CD4-positive, alpha-beta T cell treated with Interleukin-6 for 4 hours (primary cell): ENCODE measurements at places on chromosomes 3 and 15.

- DNase-seq, result no peak
These were observed 222.8 kb upstream of the ST8SIA2 start for GRCh38 chr15:92170897-92171296.

- DNase-seq, result no peak
These were observed 684.6 kb upstream of the CCDC54 start for GRCh38 chr3:106692624-106693023.

DNA sequence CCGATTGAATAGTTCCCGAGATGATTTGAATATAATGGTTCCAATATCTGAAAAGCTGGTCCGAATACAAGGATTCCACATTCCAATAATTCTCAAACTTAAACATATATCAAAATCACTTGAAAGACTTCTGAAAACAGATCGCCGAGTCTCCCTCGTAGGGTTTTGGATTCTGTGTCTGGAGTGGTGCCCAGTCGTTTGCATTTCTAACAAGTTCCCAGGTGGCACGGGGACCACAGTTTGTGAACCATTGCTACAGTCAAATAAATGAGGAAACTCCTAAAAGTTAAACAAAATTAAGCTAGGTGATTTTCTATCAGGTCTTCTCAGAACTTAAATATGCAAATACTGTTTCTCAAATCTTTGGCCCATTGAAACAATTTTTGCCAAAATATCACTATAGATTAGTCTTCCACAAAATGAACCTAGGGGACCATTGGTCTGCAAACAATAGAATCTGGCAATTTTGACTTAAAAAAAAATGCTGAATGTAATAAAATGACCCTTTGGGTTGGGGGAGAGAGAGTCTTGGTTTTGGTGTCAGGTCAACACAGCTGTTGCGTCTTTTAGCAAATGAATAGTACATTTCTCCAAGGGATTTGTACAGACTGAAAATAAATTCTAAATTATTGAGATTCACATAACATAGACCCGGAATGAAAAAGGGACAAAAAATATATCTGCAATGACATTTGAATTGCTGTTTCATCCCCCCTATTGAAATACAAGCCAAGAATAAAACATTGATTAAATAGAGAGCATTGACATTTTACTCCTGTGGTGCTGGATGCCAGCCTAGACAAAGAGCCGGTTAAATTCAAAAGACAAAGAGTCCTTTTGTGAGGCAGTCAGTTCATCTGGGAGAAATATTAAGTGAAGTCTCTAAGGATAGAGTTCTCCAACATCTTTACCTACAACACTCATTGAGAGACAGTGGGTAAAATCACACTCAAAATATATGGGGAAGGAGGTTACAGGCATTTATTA, 175.7 kb upstream of the ADAMTS9 start:
- no peak for DNase-seq

DNA sequence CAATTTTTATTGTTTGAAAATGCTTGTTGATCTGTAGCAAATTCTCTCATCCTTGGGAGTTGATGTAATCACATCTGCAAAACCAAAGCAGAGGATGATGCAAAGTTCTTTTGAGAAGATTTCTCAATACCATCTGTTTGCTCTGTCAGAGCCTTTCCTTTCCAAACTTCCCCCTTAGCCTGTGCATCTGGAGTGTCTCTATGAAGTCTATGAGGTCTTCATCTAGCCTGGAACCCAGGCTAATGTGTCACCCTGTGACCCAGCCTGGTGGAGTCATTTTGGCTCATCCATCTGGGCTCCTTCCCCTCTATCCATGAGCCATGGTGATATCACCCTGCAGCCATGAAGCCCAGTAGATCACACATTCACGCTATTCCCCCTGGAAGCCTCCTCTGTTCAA, 123.2 kb upstream of the SLC7A14 start:
- no peak for DNase-seq

- no peak for DNase-seq
These were observed 31.0 kb upstream of the PTPRG start for GRCh38 chr3:61530355-61530754.

DNA sequence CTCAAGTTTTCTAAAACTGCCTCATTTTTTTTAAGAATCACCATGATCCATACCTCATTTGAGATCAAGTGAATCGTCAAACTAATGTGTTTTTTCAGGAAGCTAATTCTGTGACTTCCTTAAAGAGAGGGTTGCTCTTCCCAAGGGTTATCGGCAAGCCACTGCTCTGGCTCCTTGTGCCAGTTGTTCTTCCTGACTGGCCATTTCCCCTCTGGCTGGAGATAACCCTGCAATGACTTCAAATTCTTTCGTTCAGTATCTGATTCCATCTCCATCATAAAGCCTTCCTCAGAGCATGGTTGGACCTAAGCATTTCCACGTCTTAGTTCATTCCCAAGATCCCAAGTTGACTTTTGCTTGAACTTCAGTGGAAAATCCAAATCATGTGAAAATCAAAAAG, 167.1 kb downstream of the MECOM start:
- DNase-seq, result no peak

DNA sequence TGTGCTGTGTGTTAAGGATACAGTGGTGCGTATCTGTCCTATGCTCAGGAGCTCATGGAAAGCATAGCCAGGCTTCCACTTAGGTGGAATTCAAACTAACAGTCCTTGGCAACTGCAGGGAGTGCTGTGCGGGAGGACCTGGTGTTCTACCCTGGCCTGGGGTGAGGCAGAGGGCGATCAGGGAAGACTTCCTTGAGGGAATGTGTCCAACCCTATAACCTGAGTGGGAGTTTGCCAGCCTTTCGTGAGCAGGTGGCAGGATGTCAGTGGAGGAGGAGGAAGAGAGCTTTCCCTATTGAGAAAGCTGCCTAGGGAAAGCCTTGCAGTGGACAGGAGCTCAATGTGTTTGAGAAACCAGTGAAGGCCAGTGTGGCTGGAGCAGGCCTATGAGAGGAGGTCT, 271.1 kb upstream of the C2CD4B start:
- no peak for DNase-seq

DNA sequence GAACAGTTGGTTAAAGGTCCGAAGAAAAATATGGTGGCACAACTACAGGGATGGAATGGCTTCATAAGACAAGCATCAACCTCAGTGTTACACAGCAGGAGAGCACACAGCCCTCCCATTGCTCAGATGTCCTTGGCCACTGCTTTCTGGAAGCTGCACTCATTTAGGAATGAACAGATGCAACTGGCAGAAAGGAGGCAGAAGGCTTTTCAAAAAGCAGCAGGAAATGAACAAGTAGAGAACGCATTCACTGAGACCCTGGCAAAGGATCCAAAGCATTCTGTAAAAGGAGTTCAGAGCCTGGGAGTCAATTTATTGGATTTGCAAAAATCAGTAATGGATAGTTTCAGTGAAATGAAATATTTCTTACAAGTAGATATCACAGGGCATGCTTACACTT, 101.1 kb downstream of the PDZRN3 start:
- no peak for DNase-seq

GRCh38 chr3:130850044-130850797, 43.7 kb upstream of the ATP2C1 start:
- DNase-seq, result peak; percentile 12

DNA sequence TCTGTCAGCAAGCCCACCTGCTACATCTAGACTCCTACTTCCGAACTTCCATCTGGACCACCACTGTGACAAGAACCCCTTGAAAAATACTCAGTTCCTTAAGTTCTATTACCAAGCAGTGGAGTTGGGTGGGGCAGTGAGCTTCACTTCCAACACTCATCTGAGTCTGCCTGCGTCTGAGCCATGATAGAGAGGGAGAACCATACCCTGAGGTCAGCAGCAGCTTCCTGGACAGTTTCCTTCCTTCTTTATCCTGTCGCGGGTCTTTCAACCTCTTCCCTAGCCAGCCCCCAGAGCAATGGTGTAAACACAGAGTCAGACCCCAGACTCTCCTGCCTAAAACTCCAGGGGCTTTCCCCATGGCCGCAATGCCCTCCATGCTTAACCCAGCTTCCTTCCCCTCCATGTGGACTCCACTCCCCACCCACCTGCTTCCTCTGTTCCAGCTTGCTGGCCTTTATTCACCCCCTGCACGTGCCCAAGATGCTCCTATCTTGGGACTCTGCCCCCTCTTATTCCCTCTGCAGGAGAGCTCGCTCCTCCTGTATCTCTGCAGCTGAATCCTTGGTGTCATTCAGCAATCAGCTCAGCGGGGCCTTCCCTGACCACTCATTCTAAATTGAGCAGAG, 211.2 kb downstream of the SHQ1 start:
- no peak for DNase-seq

DNA sequence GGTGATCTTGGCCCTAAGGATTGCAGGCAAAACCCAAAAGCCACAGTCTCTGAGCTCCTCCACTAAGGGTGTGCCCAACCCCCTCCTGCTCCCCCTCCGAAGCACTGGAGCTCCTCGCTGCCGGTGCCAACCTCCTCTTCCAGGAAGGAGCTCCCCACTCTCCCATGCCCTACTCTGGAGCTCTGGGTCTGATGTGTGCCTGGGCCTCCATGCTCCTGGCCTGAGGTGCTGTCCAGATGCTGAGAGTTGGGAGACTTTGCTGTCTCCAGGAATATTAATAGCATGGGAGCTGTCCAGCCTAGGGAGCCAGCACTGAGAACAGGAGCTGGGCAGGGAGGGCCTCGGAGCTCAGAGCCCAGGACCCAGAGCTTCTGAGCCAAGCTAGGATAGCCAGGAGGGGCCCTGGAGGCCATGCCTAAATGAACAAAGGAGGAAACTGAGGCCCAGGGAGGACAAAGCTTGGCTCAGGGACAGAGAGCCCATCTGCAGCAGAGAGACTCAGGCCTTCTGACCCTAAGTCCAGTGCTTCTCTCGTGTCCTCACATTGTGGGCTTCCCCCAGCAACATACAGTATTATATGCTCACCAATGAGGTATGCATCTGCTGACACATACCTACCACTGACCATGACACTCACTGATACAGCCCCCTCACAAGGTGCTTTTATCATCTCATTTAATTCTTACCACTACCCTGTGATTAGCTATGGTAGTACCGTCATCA, 36.9 kb upstream of the HERC1 start:
- no peak for DNase-seq

DNA sequence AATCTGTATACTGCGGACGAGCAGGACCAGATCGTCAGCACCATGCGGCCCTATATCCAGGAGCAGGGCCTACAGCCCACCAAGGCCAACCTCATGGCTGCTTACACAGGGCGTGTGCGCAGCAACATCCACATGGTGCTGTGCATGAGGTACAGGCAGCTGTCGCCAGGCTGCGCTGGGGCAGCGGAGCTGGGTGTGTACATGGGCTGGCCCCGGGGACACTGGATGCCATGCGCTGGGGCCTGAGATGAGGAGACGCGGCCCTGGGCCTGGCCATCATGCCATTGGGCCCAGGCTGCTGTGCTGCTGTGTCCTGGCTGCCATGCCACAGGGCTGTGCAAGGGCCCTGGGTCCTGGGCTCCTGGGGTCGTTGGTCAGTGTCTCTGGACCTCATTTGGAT, 61.5 kb downstream of the SEMA3G start:
- no peak for DNase-seq

DNA sequence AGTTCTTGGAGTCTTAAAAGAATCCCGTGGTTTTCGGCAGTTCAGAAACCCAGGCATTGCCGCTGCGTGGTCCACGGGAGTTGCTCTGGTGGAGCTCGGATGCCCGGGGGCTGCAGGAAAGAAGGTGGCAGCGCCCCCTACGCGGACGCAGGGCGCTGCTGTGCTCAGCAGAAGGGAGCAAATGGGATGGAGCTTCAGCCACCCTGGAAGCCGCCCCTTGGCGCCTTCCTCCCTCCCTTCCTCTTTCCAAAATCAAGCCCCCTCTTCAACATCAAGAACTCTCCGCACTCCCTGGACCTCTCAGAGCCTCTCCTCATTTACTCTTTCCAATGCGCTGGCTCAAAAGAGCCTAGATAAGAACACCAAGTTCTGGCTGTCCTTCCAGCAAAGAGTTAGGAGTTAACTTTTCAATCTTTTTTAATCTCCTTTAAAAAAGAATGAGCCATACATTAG, 880 bp upstream of the CHRNA7 start:
- DNase-seq, result no peak

DNA sequence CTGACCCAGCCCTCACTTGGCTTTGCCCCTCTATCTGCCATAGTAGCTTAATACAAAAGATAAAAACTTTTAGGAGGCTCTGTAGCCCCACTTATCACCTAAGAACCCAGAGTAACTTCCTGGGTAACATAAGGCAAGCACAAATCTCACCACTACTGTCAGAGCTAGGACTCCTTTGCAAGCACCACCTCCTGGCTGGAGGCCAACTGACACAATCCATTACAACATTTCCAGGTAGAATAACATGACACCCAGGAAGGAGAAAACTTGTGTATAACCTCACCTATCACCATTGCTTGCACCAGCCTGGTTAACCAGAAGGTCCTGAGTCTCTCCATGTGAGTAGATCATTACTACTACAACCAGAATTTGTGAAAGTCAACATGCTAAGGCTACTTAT, 230.0 kb downstream of the TUSC7 start:
- DNase-seq, result no peak

DNA sequence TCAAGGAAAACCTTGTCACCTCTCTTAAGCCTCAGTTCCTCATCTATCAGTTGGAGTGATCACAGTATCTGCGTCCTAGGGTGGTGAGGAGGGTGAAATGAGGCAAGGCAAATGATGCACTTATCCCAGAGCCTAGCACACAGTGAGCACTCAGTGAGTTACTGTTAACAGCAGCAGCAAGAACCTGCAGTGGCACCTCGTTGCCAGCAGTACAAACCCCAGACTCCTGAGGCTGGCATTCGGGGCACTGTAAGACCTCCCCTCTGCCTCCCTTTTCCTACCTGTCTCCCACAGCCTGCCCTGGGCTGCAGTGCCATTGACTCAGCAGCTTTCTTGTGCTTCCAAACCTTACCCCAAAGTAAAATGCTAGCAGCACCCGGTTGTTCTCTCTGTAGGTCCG, 82.9 kb upstream of the EIF1B start:
- no peak for DNase-seq

GRCh38 chr3:101861212-101861788, 12.0 kb downstream of the NFKBIZ start:
- no peak for DNase-seq

GRCh38 chr3:69299344-69299743, 86.5 kb downstream of the FRMD4B start:
- DNase-seq, result no peak
